ENCODE measurements at places on chromosomes 12 and 14.

DNA sequence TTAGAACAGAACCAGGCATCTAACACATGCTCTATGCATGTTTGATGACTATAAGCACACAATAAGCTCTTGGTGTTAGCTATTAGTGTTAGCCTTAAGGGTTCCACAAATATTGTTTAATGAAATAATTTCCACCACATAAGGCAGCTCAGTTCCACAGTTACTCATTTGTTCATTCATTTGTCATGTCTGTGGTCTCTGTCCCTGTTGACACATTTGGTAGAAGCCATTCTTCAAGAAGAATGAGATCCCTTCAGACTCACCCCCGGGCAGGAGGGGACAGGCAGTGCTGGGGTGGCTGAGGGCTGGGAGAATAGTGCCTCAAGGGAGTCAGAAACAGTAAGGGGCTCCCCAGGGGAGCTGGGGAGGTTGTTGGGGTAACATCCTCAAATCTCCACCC lies 3.7 kb upstream of the FAIM2 start:
- DNase-seq: no peak

DNA sequence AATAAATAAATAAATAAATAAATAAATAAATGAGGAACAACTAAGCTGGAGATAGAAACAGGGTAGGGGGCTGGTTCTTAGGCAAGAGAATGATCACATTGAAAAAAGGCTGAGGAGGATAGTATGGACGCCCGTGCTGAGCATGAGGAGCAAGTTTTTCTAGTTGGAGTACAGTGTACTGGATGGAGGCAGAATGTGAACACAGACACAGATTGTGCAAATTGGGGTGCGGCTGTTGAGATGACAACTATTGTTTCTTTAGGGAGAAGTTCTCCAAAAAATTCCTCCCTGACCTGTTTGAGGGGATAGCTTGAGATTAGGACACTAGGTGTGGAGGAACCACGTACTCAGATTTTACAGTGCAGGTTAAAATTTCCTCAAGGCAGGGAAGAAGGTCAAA lies 979 bp upstream of the BIN2 start:
- DNase-seq: no peak

- no peak for DNase-seq
Measured at GRCh38 chr14:68020999-68021663, 201.6 kb downstream of the RAD51B start.

DNA sequence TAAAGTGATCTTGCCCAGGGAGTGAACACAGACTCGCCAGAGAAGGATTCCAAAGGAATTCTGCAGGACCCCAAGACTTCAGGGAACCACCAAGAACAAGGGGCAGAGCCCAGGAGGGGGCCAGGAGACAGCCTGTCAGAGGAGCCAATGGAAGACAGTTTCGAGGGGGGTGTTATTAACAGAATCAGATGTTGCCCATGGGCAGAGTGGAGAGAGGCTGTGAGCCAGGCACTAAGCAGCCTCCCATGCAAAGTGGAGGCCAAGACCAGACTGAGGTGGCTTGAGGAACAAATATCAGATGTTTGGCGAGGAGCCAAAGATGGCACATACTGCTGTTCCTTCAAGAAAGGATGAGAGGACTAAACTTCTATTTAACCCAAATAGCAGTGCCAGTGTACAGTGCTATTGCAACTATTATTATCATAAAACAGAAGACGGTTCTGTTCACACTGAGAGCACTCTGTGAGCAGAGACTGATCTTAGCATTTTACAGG lies 12.6 kb downstream of the APPL2 start:
- DNase-seq: no peak

GRCh38 chr12:121050725-121051124 lies 11.7 kb upstream of the OASL start:
- DNase-seq: no peak

- DNase-seq: no peak
Measured at GRCh38 chr12:113997365-113997764, 31.2 kb upstream of the RBM19 start.

DNA sequence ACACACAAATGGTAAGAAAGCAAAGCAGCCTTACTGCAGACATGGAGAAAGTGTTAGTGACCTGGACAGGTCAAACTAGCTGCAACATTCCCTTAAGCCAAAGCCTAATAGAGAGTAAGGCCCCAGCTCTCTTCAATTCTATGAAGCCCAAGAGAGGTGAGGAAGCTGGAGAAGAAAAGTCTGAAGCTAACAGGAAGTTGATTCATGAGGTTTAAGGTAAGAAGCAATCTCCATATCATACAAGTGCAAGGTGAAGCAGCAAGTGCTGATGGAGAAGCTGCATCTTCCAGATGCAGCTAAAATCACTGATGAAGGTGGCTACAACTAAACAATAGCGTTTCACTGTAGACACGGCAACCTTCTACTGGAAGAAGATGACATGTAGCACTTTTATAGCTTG lies 53.5 kb downstream of the PPP1R12A start:
- no peak for DNase-seq

DNA sequence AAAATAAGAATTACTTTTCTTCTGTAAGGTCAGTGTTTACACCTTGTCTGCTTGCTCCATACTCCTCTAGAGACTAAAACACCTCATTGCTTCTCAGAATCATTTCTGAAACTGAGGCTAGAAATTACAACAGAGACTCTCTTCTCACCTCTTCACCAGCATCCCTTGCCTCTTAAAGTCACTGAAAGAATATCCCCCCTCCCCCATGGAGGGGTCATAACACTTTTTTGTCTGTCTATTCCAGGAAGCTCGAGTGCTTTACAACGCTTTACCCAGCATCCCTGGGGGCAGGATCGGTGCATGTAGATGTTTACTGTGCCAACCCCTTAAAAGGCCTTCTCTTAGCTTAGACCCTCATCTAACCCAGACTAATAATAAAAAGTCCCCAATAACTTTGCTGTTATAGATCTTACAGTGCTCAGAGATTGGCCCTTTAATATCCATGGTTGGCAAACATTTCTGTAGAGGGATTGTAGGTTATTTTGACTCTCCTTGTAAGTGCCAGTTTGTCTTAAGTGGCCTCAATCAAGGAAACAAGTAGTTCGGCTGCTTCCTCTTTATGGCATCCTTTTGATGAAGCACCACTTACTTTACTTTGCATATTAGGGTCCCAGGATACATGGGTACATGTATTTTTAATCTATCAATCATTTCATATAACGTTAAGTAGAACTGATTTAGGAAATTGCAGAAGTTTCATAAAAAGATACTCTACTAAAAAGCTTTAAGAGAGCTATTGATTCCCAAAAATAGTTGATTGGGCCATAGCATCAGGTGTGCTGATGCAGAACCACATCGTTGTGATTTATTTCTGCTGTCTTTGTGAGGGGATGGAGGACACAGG lies 29.3 kb downstream of the PRKCH start:
- DNase-seq: no peak

DNA sequence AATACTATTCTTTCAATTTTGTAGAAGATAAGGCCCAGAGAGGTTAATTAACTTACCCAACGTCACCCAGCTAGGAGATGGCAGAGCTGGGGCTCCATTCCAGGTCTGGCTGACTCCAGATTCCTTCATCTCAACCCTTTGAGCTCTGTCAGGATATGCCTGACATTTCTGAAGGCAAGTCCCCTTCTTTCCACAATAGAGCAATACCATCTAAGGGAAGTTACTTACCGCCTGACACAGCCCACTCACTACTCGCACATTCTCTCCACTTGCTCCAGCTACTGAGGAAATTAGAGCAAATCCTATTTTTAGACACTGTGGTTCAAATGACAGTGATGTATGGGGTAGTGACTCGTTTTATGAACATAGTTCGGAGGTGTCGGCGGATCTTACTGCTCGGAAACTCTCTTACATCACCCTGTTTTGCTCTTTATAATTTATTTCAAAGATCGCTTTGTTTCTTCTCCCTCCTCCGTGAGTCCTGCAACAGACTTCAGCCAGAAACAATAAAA lies 2.0 kb upstream of the WSCD2 start:
- DNase-seq: no peak

- no peak for DNase-seq
Measured at GRCh38 chr12:57893431-57894353, 47.2 kb upstream of the CTDSP2 start.

- DNase-seq: no peak
Measured at GRCh38 chr12:53052419-53053217, 2.8 kb downstream of the TNS2 start.

GRCh38 chr14:73780896-73781295 lies 66.7 kb upstream of the PNMA1 start:
- no peak for DNase-seq

- no peak for DNase-seq
Measured at GRCh38 chr14:80618751-80619329, 322.7 kb downstream of the CEP128 start.

DNA sequence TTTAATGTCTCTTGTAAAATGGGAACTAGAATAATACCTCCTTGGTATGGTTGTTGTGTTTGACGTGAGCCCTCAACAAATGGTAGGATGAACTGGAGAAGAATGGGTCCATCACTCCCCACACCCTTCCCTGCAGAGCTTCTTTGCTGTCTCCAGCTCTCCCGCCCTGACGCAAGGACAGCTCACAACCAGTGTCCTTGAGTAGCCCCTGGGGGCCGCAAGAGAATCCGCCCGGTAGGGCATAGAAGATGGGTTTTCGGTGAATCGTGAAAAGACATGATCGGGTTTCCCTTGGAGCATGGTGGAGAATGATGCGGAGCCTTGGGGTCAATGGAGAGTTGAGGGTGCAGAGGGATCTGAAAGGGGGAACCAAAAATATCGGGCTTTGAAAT lies 6.1 kb upstream of the PAX9 start:
- no peak for DNase-seq

GRCh38 chr14:37048666-37049071 lies 123.7 kb downstream of the SLC25A21 start:
- no peak for DNase-seq
